Stimulated activated CD8-positive, alpha-beta memory T cell treated with anti-CD3 and anti-CD28 coated beads, Interleukin-15, amount 100 ng/mL, for 48 hours (primary cell): ENCODE measurements at places on chromosomes 11 and 22.

GRCh38 chr22:42436404-42436803 is 4.2 kb upstream of the NFAM1 start:
- no peak for DNase-seq

DNA sequence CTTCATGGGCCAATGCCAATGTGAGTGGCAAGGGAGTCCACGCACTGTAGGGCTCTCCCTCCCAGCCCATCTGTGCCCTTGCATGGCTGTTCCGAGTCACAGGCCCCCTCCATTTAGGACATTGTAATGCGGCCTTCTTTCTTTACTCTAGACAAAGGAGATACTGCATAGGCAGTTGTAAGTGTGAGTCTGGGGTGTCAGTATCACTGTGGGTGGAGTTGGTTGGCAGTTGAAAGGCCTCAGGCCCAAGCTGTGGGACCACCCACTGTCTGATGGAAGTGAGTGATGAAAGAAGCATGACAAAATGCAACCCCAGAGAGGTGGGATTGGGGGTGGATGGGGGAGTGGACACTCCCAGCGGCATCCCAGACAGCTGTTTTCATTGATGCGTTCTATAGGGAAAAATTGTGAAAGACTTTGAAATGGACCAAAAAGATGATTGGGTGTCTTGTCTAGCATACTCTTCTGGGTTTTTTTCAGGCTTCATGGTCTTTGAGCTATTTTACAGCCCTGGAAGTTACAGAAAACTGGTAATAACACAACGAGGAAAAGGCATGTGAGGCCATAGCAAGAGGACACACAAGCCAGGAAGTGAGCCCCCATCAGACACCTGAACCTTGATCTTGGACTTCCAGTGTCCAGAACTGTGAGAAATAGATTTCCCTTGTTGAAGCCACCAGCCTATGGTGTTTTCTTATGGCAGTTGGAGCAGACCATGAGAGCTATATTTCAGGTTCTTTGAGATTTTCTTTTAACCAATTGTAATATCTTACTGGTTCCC is 114.6 kb downstream of the NECTIN1 start:
- no peak for DNase-seq

DNA sequence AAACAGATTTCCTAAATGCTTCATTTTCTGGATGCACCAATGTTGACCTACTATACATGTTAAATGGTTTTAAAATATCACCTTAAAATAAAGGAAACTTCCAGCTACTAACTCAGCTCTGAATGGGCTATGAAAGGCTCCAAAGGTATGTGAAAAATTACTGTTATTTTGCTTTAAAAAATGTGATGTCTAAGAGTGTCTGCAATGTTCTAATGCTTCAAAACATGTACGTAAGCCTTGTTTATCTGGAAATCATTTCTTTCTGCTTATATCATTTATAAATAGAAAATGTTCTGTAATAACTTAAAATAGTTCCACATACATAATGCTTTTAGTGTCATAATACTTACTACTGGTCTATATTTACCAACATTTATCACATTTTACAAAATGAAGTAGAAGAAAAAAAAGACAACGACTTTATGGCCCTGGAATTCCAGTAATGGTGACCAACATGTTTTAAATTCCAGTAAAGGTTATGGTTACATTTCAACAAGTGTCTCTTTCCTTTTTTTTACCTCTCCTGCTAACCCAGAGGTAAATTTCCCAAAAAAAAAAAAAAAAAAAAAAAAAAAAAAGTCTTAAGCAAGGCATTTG is 2.5 kb downstream of the BDNF start:
- no peak for DNase-seq

- DNase-seq, result no peak
Observed at GRCh38 chr11:96396637-96397036, 6.8 kb downstream of the JRKL start.

- no peak for DNase-seq
Observed at GRCh38 chr11:134659882-134660281, 247.8 kb upstream of the B3GAT1 start.

GRCh38 chr22:34334893-34335292 is 414.6 kb upstream of the LARGE1 start:
- no peak for DNase-seq

- no peak for DNase-seq
Observed at GRCh38 chr11:73072935-73073481, 69.1 kb downstream of the FCHSD2 start.

DNA sequence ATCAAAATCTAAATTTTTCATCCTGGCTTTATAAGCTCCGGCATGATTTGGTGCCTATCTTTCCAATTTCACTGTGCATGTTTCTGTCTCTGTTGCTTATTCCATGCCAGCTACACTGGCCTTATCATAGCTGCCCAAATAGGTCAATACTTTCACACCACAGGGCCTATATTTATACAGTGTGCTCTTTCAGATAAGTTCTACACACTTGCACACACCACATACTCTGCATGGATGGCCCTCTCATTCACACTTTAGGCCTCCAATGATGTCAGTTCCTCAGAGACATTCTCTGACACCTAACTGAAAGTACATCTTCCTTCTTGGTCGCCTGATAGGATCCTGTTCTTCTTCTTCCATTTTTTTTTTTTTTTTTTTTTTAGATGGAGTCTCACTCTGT is 7.0 kb downstream of the ALG8 start:
- DNase-seq, result no peak

- no peak for DNase-seq
Observed at GRCh38 chr11:70005107-70005818, 72.9 kb upstream of the ANO1 start.

DNA sequence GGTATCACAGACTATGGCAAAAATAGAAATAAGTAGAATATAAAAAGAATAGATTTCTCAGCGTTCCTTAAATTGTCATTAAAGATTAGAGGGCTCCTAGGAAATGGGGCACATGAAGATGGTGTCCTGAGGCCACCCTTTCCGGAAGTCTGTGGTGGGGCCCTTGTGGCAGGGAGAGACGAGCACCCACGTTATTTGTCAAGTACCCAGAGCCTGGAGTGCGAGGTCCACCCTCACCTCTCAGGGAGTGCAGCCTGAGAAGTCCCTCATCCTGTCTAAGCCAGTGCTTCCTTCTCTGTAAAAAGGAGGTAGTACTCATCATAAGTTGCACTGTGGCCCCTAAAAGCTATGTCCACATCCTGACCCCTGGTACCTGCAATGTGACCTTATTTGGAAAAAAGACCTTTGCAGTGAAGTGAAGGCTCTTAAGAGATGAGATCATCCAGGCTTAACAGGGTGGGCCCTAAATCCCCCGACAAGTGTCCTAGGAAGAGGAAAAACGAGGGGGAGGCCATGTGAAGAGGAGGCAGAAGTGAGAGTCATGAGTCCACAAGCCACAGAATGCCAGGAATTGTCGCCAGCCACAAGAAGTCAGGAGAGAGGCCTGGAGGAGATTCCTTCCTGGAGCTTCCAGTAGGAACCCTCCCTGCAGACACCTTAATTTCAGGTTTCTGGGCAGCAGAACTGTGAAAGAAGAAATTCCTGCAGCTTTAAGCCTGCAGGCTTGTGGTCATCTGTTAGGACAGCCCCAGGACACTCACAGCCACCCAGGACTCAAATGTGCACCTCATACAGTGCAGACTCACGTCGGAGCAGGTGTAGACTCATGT is 76.8 kb upstream of the CCND1 start:
- DNase-seq, result no peak
